ENCODE measurements at places on chromosomes 4 and X. TPM values are rescaled to one million over a fixed set of nuclear protein-coding genes. Genes with fewer than 3 reads are reported as not detected.
A peak's percentile ranks its signal among the peaks of the same experiment; 100 is the strongest.

Gene GSX2
- not detected for polyA plus RNA-seq

Gene KCNE5
- polyA plus RNA-seq: 4.8 TPM

Gene PNMA6A
- polyA plus RNA-seq: 10.0 TPM

Gene TTC29
- 2.1 TPM for polyA plus RNA-seq

Gene DDIT4L
- polyA plus RNA-seq: 2.5 TPM

Gene CLIC2
- 3.3 TPM for polyA plus RNA-seq

Gene SLC2A9
- 10.3 TPM for polyA plus RNA-seq

Gene SMIM14
- polyA plus RNA-seq: 55.9 TPM

Gene CCDC110
- polyA plus RNA-seq: 2.7 TPM

Gene MAGED4B
- 75.4 TPM for polyA plus RNA-seq

DNA sequence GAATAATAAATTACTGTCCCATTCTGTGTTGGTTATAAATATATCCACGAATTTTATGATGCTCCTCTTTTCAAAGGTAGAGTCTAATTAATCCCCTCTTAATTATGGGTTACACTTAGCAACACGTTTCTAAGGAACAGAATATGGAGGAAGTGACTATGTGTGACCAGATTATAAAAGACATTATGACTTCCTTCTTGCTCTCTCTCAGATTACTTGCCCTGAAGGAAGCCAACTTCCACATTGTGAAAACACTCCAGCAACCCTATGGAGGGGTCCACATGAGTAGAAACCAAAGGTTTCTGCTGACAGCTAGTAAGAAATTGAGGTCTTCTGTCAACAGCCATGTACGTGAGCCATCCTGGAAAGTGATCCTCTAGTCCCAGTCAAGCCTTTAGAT, 59.3 kb downstream of the WDFY3 start:
- DNase-seq: no peak

DNA sequence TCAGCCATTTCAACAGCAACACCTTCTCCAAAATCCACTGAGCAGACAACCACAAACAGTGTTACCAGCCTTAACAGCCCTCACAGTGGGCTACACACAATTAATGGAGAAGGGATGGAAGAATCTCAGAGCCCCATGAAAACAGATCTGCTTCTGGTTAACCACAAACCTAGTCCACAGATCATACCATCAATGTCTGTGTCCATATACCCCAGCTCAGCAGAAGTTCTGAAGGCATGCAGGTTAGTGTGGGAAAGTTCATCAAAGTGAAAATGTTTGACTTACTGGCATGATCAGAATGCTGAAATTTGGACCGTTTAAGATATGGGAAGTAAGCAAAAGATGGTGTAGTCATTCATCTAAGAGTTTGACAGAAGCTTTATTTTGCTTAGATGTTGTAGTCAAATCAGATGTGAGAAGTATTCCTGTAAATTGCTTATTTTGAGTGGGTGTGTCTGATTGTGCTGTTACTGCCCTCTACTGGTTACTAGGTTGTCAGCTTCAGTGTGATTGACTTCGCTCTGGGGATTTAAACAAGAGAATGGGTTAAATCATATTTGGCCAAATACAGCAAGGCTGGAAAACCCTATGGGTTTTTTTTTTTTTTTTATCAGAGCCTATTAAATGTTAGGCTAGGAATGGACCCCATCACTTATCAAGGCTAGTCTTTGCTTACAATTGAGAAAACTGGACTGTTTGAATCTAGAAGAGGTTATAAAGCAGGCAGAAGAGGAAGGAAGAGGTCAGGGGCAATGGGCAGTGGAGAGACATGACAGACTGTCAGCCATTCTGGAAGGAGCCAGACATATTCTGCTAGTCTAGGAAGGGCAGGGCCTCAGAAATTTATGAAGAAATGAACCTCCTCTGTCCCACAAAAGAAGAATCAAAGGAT, 130.3 kb downstream of the DIPK2B start:
- peak; percentile 44 for DNase-seq

- DNase-seq: no peak
These were observed 701.8 kb downstream of the PCDH7 start for GRCh38 chr4:31422006-31422405.

GRCh38 chrX:135389717-135390116, 32.0 kb upstream of the SMIM10L2A start:
- DNase-seq: no peak

DNA sequence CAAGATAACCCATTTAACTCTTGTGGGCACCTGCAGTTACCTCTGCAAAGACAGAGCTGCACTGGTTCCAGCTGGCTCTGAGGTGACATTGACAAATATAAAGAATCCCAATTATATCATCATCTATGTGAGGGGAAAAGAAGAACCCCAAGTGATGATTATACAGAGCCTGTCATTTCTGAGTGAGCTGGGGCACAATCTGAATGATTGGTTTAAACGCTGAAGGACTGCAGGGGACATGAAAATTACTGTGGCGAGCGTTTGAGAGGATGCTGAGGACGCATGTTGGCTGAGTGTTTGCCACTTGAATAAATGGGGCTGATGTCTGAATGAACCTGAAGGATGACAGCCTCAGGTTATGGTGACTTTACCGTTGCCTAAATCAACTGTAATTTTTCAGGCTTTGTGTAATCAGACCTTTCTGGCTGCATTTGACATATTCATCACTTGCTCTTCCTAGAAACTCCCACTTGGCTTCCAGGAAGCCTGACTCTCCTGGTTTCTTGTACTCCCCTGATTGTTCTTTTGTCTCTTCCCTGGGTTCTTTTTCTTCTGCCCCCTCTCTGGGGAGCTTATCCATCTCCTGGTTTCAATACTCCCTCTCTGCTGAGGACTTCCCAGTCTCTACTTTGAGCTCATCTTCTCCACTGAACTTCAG, 4.1 kb upstream of the HSD17B10 start:
- DNase-seq: no peak

- DNase-seq: no peak
These were observed 52.7 kb downstream of the PSAPL1 start for GRCh38 chr4:7381890-7382633.

- DNase-seq: no peak
These were observed 911.7 kb upstream of the NDST4 start for GRCh38 chr4:116024954-116025708.

DNA sequence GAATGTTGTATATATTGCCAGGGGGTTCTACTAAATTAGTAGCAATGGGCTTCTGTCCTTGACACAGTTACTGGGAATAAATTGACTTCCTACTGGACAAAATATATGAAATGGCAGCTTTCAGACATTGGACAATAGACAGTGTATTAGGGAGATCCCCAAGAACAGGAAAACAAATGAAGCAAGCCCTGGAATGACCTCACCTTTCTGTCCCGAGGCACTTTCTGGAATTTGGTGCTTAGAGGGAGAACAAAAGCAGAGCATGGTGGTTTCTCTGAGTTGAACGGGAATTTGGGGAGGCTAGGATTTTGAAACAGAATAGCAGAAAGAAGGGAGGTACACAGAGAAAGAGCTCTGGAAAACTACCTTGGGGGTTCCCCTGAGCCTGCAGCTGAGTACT, 187.7 kb upstream of the MAGEB2 start:
- DNase-seq: no peak

DNA sequence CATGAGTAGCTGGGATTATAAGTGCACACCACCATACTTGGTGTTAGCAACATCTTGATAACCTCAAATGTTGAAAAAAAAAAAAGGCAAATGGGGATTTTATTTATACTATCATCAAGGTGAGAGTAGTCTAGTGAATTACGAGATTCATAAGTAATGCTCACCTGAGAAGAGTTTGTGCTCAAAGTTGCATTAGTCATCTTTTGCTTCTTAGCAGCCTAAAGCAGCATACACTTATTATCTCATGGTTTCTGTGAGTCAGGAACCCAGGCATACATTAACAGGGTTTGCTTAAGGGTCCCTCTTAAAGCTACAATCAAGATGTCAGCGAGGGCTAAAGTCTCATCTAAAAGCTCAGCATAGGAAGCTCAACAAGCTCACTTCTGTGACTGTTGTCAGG, 8.2 kb upstream of the EXOSC9 start:
- no peak for DNase-seq

DNA sequence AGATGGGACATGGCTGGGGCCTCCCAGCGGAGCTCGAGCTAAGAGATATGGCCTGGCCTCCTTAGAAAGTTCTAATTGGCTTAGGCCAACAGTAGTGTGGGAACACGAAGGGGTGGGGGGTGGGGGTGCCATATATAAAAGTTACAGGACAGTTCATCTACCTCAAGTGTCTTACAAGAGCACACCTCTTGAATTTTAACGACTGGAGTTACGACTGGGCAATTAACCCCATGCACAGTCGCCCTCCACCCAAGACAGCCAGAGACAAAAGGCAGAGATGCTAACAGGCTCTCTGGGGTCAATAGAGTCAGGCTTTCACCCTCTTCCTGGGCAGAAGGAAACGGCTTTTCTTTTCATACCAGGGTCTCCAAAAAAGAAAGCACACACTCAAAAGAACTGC, 302.2 kb downstream of the BCOR start:
- no peak for DNase-seq

DNA sequence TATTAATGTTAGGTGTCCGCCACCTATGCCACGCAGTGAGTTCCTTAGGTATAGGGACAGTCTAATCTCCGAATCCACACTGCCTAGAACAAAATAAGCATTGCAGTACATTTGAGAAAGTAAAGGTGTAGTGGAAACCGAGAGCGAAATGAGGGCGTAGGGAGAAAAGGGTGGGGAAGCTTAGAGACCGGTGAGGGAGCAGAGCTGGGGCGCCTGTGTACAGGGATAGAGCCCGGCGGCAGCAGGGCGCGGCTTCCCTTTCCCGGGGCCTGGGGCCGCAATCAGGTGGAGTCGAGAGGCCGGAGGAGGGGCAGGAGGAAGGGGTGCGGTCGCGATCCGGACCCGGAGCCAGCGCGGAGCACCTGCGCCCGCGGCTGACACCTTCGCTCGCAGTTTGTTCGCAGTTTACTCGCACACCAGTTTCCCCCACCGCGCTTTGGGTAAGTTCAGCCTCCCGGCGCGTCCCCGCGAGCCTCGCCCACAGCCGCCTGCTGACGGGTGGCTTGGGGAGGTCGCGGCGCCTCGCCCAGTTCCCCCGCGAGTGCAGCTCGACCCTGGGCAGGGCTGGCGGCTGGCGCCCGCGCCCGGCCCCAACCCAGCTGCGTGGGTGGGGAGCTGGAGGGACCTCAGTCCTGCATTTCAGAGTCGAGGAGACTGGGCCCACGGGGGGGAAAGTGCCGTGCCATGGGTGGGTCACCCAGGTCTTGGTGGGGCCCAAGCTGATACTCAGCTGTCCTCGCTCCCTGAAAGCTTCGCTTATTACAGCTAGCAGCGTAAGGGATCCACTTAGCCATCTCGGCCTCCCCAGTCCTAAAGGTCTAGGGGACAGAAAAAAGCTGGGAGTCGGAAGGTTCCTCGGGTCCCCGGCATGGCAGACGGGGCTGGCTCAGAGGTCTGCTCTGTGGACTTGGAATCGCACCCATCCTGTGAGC, at the start of gene ANXA3:
ANXA3 (plus strand) TSS at position 351 of the 932 bp plus-strand sequence. CDS start 2,704 bp downstream, outside the sequence.
- DNase-seq: no peak

DNA sequence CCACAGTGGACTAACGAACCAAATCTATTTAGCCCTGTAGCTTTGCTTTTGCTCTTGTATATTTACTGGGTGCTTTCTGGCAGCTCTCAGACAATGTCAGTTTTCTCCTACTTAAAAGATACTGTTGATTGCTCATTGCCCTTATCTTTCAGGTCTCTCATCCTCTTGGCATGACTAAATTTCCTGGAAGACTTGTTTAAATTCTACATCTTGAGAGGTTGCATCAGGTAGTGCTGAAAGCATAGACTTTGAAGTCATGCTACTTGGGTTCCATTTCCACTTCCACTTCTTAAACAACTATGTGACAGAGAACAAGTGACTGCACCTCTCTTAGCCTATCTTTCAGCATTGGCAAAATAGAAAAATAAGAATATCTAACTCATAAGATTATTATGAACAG, 8.4 kb downstream of the TDO2 start:
- DNase-seq: no peak

DNA sequence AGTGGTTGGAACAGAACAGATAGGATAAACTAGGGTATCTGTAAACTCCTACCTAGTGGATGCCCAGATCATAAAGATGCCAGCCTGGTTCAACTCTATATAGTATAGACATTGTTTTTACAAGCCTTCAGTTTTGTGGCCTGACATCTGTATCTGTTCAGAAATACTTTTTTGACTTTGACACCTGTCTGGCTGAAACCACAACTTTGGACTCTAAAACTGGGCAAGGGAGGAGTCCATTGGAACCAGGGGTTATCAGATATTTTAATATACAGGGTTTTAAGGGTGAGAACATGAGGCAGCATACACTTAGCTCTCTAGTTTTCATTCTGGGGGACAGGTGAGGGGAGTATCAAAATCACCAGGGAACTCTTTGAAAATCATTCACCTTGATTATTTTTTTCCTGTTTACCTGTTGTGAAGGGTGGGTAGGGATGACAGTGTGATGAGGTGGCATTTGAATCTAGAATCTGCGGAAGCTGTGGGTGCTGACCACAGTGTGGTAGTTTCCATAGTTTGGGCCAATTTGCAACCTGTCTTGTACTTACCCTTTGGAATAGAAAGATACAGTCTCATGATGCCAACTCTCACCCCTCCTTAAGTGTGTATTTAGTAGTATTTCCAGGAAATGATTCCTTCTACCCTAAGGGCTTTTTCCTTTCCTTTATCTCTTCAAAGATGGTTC, 20.6 kb downstream of the GAB1 start:
- DNase-seq: no peak

- no peak for DNase-seq
These were observed 2163.0 kb upstream of the AGA start for GRCh38 chr4:179605196-179605595.

DNA sequence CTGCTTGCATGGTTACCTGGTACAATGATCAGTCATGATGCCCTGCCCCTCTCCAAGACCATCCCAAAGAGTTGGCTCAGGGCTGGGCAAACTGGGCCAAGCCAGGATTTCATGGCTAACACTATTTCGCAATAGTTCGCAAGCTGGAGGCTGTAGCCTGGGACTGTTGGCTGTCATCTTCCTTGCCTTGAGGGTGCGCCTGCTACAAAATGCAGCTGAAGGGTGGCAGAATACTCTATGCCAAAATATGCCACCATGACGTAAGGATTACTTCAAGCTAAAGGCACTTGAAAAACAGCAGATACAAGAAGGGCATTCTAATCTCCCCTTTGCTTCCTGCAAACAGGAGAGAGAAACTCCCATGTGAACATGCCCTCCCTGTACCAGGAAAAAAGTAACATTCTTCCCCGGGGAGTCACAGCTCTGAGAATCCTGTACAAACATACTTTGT, 21.0 kb downstream of the SAT1 start:
- no peak for DNase-seq

GRCh38 chr4:68734095-68734494, 63.6 kb upstream of the UGT2B15 start:
- no peak for DNase-seq

DNA sequence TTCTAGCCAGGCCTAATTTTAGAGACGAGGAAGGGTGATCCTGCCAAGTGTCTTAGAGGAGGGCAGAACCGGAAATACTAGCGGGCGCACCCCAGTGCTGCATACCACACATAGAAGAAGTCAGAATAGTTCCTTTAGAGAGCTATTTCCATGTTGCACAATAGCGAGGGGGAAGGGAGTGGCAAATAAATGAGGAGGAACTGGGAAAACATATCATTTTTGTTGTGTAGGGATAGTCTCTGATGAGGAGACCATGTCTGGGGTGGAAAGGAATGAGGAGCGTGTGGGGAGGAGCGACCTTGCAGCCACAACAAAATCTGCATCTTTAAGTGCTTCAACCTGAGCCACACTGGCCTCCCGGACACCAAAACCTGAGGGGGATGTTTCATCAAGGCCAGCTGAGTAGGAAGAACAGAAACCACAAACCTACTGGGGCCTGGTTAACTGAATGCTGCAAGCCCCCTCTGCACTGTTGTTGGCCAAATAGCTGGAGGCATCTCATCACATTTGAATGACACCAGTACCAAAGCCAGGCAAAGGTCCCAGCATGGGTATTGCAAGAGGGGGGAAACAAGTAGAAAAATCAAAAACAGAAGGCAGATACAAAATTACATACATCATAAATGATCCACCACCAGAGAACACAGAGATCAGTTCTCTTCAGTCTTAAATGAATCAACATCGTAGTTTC, 26.7 kb upstream of the C1QTNF7 start:
- DNase-seq: no peak
